CD4-positive, alpha-beta T cell treated with Interleukin-17A for 1 hour (primary cell): ENCODE measurements at places on chromosomes 7 and 10.

DNA sequence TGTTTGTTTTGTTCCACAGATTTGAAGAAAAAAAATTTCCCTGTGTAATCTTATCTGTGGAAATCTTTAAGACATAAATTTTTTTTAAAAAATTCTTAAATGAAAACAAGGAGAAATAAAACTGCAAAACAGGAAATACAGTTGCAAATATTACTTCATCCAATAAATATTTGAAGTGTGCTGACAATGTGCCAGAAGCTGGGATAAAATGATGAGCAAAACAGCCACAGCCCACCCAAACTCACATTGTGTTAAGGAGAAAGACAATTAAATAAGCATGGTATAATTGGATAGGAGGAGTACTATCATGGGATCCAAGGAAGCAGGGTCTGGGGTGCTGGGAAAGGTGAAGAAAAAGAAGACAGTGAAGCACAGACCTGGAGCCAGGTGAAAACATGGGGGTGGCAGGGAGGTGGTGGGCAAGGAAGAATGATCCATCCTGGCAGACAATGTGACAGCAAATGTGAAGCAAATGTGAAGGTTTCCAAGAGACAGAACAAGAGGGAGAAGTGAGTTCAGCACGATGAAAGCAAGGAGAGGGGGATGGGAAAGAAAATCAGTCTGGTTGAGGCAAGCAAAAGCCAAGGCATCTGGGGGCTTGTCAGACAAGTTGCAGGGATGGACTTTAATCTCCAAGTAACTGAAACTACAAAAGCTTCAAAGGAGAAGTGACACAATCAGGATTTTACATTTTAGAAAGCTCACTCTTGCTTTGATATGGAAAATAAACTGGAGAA lies 135.9 kb downstream of the HIBADH start:
- DNase-seq, result no peak

- DNase-seq, result no peak
Measured at GRCh38 chr7:47292832-47293309, 289.0 kb downstream of the TNS3 start.

DNA sequence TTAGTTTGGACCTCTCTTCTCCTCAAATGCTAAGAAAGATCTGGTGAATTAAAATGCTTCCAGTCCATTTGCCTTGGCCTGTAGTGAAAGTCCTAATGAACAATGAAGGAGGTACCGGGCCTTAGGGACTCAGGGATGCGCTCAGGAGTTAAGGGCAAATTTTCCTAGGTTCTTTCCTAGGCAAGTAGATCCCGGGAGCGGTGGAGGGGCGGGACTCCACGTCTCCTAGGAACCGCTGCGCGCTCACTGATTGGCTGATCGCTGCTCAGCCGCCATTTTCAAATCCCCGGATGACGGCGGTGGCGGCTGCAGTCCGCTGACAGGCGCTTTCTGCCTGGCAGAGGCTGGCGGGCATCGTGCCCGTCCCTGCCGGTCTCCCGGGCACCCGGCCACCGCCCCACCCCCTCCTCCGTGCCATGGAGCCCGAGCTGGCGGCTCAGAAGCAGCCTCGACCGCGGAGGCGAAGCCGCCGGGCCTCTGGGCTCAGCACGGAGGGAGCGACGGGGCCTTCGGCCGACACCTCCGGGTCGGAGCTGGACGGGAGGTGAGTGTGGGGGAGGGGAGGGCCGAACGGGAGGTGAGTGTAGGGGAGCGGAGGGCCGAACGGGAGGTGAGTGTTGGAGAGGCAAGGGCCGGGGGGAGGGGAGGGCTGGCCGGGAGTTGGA lies at the start of gene NET1:
Gene NET1 (plus strand): TSS at position 281 of the 665 bp plus-strand sequence. CDS start 136 bp downstream, at position 417.
- DNase-seq, result peak; percentile 73

DNA sequence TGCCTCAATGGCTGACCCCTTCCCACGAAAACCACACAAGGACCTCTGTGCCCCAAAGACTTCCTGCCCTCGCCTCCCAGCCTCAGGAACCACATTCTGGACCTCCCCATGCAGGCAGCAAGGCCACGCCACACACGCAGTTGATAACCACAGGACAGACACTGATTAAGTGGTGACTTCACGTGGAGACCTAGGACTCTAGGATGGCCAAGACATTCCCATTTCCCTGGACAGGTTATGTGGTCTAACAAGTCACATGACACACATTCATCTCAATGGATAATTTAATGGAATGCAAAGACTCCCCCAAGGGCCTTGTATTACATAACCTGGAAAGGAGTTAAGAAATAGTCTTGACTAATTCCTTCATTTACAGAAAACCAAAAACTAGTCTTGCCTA lies 110.2 kb downstream of the LARP4B start:
- DNase-seq, result no peak

GRCh38 chr7:127771707-127772106 lies 119.7 kb downstream of the SND1 start:
- DNase-seq, result no peak

DNA sequence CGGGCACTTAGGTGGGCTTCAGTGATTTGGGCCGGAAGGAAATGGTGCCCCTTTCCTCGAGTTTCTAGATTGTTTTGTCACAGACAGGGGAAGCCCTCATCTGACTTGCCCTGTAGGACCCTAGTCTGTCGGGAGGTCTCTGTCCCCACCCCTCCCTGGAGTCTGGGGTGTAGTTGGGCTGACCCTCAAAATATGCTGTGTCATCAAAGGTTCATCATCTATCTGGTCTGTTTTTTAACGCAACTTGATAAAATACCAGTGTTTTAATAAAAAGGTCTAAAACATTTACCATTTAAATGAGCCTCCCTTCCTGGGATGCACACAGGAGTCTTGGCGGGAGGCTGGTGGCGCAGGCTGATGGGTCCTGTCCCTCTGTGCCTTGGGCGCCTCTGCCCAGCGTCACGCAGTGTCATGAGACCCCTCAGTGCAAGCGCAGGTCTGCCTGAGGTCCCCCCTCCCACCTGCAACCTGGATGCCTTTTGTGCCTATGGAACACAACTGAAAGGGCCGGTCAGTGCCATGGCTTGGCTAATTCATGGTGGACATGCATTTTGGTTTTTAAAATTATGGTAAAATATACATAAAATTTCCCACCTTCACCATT lies 146.4 kb downstream of the MGMT start:
- no peak for DNase-seq

DNA sequence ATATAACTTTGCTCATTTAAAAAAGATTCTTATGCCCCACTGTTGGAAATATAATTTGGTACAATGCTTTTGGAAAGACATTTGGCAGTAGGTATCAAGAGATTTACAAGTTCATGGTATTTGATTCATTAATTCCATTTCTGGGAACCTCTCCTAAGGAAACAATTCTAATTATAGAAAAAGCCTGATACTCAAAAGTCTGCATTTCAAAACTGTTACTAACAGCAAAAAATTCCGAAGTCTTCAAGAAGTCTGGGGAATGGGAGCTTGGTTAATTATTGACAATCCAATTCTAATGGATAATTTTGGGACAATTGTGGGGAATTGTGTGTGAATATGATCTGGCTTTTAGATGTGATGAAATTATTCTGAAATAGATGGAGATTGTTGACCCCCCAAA lies 59.6 kb downstream of the HDAC9 start:
- no peak for DNase-seq
